ENCODE measurements at places on chromosomes 12 and 14. TPM values are rescaled to one million over a fixed set of nuclear protein-coding genes. Genes with fewer than 3 reads are reported as not detected.

DNA sequence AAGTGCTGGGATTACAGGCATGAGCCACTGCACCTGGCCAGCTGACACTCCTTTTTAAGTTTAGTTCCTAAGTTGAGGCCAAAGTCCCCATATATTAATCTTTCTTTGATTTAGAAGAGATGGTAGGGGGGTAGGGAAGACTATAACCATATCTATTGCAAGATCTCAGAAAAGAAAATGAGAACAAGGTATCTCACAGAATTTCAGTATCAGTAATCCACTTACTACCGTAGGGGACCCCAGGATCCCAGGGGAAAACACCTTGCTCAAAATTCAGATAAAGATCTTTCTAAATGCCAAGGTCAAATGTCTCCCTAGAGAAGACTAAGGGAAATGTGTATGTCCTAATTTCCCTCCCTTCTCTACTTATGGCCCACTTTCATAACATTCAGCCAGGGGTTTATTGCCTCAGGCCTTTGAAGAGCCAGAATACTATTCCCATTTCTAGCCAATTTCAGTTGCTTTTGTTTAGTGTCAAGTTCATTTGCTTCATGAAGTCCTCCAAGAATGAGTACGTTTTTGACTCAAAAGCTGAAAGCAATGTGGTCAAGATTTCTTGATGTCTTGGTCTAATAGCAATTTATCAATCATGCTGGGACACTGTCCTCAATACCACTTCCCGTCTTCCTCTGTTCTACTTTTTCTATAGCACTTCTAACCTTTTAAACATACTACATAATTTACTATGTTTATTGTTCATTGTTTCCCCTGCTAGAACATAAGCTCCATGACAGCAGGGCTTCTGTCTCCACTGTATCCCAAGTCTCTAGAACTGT lies 86.3 kb downstream of the DCAF5 start:
- no peak for DNase-seq

- DNase-seq, result no peak
These were observed 40.5 kb downstream of the PCNX1 start for GRCh38 chr14:70947739-70948138.

NUMB gene
- 62.3 TPM for total RNA-seq

GRCh38 chr14:20781803-20782202 lies 735 bp downstream of the RNASE6 start:
- DNase-seq, result no peak

OR6C2 gene
- total RNA-seq, result not detected

DNA sequence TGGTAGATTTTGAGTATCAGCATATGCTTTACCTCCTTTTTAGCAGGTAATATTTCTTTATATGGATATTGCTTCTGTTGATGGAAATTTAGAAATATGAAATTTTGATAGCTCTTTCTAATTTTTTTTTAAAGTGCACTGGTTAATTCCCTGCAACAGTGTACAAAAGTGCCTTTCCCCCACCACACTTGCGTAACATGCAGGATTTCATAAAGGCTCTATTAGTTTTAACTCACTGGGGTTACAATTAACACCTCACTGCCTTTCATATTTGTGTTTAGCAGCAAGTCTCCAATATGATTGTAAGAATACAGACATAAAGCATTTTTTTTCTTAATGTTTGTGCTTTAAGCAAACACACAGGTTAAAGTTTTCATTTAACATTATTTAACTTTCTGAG lies 25.6 kb downstream of the MNAT1 start:
- DNase-seq, result no peak

DNA sequence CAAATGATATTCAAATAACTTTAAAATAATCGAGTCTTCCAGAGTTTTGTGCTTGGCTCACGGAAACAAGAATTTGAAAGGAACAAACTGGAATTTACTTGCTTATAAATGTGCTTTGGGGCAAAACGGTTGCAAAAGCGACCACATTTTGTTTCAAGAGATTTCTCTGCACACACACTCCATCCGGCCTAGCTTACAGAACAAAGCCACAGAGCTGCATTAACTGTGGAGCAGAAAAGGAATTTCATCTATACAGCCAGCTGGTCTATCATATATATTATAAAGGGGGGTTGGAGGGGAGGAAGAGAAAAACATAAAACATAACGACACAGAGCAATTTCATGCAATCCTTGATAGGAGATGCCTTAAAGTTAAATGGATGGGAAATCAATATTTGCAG lies 153.0 kb downstream of the MYRFL start:
- no peak for DNase-seq

GRCh38 chr14:60933920-60934655 lies 46.8 kb downstream of the TRMT5 start:
- no peak for DNase-seq

DNA sequence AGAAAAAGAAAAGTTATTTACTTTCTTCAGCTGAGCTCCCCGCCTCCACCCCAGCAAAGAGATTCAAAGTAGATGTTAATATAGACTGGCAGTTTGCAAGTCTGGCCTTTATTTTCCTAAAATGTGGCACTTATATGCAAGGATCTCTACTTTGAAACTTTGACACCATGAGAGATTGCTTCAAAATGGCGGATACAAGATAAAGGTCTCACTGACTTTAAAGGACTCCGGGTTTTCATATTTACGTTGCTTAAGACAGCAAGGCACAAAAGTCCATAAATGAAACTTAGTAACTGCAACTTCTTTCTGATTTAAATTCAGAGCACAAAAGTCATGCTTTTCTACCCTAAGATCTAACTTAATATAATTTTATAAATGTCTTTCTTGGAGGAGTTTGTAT lies 3.5 kb downstream of the OTX2 start:
- DNase-seq, result no peak

USP44 gene
- not detected for total RNA-seq

GRCh38 chr14:55773984-55774545 lies 194.1 kb downstream of the KTN1 start:
- DNase-seq, result no peak

- DNase-seq, result peak; percentile 74
These were observed 20.3 kb downstream of the OLR1 start for GRCh38 chr12:10151621-10152020.

MUCL1 gene
- total RNA-seq, result not detected

DNA sequence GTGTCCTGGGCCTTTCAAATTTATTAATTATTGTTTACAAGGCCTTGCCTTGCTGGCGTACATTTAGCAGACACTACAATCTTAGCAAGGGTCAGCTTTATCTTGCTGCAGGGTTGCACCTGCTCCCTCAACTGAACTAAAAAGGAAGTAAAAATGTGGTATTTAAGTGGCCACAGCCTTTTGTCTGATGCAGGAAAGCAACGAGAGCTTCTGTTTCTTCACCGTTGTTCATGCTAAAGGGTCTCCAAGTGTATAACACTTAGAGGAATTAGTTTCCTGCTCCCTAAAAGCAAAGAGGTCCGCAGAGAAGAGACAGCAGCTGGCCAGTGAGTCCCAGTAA lies 62.8 kb upstream of the EGLN3 start:
- DNase-seq, result no peak

DNA sequence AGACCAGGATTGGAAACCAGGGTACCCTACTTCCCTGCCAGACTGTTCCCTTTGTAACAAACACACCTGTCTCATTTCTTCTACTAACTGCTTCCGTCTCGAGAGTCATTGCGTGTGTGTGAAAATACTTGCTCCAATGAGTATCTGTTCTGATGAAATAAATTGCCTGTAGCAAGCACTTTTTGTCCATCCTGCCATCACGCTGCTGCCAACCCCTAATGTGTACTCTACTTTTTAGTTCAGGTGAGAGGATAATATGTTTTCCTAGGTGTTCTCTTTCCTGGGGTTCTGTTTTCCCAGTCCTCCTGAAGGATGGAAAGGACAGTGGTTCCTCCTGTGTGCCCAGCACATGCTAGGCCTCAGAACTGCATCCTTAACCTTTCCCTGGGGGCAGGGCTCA lies 1.0 kb downstream of the TUNAR start:
- DNase-seq, result no peak

GRCh38 chr12:50404307-50404706 lies 3.6 kb downstream of the LARP4 start:
- no peak for DNase-seq

- no peak for DNase-seq
These were observed 4.2 kb upstream of the LIN7A start for GRCh38 chr12:80941916-80942315.

Data from HFFc6 (cell line).